ENCODE measurements at places on chromosomes 1 and 21.

- no peak for DNase-seq
Observed at GRCh38 chr1:9375912-9376311, 83.2 kb downstream of the SPSB1 start.

DNA sequence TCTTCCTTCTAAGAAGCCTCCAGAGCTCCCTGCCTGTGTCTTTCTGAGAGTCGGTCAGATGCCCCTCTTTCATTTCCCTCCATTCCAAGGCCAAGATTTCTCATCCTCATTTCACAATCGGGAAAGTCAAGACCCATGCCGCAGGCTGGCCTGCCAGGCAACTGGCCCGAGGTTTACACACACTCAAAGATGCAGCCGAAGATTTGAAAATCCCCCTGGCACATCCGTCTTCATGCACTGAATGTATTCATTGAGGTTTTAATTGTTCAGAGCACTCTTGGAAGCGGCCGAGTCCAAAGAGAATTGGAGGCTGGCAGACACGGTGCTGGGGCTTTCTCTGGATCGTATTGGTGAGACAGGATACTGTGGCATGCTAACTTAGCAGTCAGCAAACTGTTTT lies 29.1 kb upstream of the SRP9 start:
- no peak for DNase-seq

DNA sequence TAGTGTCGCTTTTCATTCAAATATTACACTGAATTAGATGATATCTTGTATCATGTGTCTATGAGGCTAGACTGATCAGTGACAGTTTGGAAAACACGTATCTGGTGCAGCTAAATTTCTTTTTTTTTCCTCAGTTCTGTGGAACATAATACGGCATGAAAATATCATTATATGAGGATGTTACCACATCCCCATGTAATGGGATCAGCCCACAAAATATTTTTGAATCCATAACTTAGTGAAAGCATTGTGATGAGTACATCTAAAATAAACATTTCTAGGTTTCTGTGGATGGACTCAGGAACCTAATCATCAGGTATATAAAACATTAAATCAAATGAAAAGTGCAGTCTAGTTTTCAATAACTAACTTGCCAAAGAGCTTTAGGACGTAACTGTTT lies 356.3 kb downstream of the USP25 start:
- DNase-seq: no peak

DNA sequence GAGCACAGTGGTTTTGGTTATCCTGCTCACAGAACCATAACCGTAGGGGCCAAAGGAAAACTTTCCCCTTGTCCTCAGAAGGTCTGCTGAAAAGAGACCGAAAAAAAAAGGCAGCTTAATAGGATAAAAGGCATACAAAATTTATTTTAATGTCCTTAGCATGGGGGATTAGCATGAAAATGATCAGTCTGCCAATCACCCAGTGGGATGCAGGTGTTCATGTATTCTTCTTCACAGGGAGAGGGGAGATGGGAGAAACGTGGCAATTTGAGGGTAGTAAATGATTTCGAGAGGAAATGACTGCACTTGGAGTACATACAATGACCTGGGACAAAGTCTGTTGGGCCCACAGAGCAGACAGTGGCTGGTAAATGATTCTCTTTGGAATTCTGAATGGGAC lies 194.0 kb downstream of the AJAP1 start:
- DNase-seq: no peak

GRCh38 chr1:38053416-38054091 lies 7.0 kb upstream of the POU3F1 start:
- DNase-seq: no peak
